ENCODE measurements at places on chromosomes 1 and 21.

DNA sequence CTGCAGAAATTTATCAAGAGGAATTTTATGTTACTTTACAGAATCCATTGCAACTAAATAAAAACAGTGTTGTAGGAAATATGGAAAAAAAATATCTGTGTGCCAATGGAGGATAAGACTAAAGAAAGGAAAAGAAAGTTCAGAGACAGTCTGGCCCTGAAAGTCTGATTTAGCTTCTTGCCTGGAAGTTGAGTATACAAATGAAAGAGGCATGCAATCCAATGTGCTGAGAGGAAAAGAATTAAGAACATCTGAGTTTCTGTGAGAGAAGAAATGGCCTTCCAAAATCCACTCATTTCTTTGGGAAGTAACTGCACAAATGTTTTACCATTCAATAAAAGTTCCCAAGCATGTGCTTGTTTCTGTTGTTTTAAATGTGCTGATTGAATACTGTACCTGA lies 65.1 kb downstream of the LHX9 start:
- no peak for DNase-seq

- DNase-seq, result no peak
These were observed 87.0 kb upstream of the WARS2 start for GRCh38 chr1:119227456-119227855.

DNA sequence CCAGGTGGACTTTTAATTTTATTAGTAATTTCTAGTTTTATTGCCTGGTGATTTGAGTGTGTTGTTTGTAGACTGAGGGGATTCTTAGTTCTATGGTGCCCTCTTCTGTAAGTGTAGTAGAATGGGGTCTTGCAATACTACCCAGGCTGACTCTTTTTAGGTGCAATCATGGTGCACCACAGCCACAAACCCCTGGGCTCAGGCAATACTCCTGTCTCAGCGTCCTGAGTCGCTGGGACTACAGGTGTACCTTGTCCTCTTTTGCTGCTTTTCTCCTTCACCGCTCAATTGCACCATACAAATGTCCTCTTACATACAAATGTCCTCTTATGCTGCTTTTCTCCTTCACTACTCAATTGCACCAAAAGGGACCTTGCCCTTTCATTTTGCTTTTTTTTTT lies 43.1 kb downstream of the SCP2 start:
- DNase-seq, result no peak

DNA sequence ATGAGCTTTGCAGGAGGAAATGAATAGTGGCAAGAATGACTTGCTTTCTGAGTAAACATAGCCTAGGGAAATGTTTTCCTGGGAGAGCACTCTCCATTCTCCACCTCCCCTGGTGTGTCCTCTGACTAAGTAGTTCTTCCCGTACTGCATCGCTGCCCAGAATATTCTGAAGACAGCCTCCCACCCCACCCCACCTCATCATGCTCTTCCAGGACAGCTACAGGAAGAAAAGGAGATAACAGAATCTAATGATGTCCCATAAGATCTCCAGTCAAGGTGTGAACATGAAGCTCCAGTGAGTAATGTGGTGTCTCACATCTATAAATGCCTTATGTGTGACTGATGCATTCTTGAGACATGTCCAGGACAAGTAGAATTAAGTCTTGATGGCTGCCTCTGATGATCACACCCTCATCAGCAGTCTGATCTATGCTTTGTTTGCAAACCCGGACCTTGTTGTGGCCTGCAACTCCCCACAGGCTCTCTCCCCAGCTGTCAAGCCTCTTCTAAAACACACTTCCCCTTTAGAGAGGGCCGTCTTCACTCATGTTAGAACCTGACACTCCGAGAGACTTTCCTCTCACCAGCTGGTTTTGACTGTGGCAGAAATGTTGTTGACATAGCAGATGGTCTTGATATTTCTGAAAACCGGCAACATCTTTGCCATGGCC lies 183.0 kb downstream of the CYYR1 start:
- no peak for DNase-seq

DNA sequence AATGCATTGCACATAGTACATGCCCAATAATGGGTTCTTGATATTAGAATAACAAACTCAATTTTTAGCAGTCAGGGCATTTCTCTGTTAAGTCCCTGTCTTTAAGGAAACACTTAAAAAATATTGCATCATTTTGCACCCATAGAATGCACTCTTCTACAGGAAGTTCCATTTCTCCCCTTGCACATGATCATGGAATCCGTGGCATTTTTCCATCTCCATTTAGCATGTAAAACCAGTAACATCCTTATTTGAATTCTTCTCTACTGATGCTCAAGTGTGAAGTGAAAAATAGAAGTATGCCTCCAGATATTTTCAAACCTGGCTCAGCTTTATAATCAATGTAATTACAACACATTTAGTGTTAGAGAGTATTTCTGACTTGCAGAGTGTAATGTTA lies 192.8 kb downstream of the RWDD3 start:
- no peak for DNase-seq

DNA sequence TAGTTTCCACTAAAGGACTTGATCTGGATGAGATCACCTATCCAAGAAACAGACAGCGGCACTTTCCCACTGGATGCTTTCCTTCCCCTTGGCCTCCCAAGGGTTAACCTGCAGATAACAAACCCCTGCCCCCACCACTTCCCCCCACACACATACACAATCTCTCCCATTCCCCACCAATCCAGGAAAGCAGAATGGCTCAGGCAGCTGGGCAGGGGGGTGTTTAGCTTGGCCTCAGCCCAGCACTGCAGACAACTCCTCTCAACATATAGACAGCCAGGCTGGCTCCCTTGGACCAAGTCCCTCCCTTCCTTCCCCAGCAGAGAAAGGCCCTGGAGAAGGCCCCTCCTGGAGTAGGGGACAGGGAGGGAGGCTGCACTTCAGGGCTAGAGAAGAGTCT lies 24.6 kb downstream of the PLEKHA6 start:
- DNase-seq, result no peak

DNA sequence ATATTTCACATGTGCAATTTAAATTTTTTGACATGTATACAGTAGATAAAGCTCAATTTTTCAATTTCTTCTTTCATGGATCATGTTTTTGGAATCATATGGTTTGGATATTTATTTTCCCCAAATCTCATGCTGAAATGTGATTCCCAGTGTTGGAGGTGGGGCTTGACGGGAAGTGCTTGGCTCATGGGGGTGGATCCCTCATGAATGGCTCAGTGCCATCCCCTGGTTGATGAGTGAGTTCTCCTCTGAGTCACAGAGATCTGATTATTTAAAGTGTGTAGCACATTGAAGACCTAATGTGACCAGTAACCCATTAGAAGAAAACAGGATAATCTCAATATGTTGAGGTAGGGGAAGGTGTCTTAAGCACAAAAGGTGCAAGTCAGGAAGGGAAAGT lies 9.1 kb upstream of the IFI16 start:
- peak; percentile 53 for DNase-seq

GRCh38 chr21:15343066-15343465 lies 278.3 kb upstream of the NRIP1 start:
- DNase-seq, result no peak

GRCh38 chr1:180020017-180020416 lies 65.4 kb downstream of the CEP350 start:
- no peak for DNase-seq

- no peak for DNase-seq
These were observed 18.2 kb downstream of the CENPF start for GRCh38 chr1:214621236-214621635.

GRCh38 chr1:231139125-231139649 lies 22.7 kb upstream of the TRIM67 start:
- no peak for DNase-seq

DNA sequence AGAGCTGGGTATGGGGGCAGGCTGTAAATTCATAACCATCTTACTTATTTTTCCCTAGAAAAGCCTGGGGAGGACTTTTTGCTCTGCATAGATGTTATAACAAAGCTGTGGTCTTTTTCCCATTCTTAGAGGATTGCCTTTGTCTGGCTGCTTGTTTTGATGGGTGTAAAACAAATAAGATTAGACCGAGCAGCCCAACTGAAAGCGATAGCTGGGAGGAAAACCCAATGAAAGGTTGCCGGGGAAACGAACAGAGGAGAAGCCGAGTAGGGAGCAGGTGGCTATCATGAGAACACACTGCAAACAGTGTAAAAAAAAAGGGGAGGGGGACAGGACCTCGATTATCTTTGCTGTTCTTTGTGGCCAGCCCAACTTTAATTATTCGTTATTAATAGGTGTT lies 1.9 kb downstream of the ELAVL4 start:
- no peak for DNase-seq

GRCh38 chr1:1419813-1420653 lies 1.0 kb downstream of the ANKRD65 start:
- no peak for DNase-seq

- no peak for DNase-seq
These were observed 28.2 kb upstream of the FAM131C start for GRCh38 chr1:16101623-16102022.

All from C1 segment of cervical spinal cord (tissue), 14 donors.